CD4-positive, alpha-beta T cell (primary cell): ENCODE measurements at places on chromosomes 7 and 10.

DNA sequence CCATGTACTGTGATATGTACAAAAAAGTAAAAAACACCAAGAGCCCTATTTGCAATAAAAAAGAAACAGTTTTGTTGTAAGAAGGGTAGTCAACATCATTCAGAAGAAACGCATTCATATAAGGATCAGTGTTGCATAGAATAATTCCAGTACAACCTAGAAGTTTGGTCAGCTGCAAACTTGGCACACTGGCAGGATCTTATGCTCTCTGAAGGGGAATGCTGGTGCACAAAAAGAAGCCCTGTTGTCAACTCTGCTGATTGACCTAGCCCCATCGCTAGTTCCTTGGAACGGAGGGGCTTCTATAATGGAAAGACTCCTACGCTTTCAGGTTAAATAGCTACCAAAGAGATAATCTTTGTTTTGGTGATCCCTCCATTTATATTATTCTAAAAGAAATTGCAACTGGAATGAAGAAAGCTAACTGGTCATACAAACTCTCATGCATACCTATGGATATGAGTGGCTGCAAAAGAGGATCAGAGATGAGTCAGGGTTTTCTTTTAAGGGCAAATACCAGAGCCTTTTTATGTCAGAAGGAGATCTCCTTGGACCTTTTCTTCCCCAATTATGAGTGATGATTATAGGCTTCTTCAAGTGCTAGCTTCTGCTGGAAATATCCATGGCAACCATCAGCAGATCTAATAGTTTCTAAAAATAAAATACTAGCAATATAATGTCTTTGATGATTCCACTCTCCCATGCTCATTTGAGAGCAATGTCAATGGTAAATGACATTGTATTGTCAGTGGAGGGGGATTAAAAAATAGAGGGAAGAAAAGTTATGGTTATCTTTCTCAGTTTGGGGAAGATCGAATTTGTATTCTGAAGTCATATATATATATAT lies 312.4 kb upstream of the CACNA2D1 start:
- DNase-seq = no peak

- DNase-seq = no peak
Measured at GRCh38 chr10:133349160-133349568, 2.0 kb downstream of the PRAP1 start.

- no peak for DNase-seq
Measured at GRCh38 chr7:40542982-40543741, 408.4 kb downstream of the SUGCT start.

DNA sequence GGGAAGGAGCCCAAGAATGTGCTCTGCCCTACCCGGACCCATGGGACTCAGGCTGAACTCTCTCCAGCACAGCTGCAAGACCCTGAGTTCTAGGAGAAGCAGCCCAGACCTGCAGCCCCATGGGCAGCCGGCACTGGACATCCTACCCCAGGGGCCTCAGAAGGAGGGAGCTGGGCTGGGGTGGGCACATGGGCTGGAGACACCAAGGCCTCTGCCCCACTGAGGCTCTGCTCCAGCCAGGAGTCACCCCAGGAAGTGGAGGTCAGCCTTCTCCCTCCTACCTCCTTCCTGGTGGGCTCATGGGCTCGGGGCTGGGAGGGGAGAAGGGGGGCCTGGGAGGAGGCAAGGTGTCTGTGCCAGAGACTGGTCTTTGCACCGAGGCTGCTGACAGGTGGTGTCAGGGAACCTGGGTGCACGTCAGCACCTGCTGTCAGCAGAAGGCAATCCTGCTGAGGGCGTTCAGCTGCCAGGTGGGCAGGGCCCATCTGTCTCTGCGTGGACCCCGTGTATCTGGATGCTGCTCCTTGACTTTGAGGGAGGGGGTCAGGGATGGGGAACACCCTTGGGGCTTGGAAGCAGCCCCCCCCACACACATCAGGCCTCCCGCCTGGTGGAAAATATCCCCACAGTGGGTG lies 95.2 kb downstream of the PDGFA start:
- no peak for DNase-seq

DNA sequence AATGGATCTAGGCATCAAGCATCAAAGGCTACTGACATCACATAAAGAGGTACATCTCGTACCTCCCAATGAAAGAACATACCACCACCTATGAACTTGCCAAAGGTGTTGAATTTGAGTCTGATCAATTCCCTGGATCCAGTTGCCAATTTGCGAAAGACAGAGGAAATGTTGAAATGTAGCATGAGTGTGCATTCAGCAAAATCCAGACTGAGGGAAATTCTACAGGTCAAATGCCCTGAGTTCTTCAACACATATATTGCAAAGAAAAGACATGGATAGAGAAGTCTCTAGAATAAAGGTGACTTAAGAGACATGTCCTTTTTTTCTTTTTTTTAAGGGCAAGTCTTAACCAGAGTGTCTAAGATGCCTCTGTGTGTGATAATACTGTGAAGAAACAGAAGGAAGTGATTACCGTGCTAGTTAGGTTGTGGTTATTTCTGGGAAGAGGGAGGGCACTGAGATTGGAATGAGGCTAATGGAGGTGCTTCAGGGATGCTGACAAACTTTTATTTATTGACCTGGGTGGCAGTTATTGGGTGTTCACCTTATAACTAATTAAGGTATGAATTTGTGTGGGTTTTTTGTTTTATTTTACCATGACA lies 128.7 kb downstream of the SAMD9 start:
- no peak for DNase-seq

- DNase-seq = no peak
Measured at GRCh38 chr10:79241990-79242619, 105.2 kb upstream of the PPIF start.

DNA sequence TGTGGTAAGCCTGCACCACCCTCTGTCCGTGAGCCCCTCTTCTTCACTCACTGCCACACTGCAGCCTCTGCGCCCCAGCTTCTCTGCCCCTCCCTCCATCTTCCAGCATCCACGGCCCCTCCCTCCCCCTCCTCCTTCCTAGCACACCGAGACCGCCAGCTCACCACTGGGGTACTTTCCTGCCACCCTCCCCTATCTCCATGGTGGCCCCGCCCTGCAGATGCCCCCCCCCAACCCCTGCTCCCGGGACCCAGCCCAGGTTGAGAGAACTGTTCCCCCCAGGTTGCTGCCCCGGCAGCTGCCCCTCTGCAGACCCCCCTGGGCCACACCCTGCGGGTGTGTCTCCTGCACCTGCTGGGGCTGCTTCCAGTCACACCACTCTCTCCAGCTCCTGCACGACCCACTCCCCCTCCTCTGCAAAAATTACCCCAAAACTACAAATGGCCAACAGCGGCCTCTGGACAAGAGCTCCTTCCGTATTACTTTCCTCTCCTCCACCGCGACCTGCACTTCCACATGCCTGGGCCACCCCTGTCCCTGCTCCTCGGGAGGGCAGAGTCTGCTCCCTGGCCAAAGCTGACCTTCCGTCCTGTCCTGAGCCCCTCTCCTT lies 209.2 kb upstream of the PPP2R2D start:
- DNase-seq = peak; percentile 11
